ENCODE measurements at places on chromosomes 5 and 9. TPM values are rescaled to one million over a fixed set of nuclear protein-coding genes. Genes with fewer than 3 reads are reported as not detected.

- H3K4me1 ChIP-seq, result no peaks in the 10 kb centered on the region
- peaks cover 2% of the 10 kb centered on the region for H3K36me3 ChIP-seq
- no peak overlapping the region for H3K4me3 ChIP-seq
Observed at GRCh38 chr9:129868872-129869486, 33.7 kb downstream of the USP20 start.

DNA sequence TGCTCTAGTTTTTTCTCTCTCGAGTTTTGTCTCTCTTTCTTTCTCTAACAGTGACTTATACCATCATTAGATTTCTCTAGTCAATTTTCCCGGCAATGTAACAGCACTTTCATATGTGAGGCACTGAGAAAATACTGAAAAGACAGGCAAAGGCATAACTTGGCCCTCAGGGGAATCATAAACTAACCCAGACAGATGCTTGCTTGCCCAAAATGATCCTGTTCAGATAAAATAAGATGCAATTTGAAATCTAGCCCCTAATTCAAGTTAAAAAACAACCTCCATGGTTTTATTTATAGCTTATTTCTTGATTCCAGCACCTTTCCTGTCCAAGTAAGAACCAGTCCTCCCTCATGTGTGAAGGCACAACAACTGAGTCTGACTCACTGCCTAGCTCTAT, 294.6 kb downstream of the GAS1 start:
- no peak overlapping the region for H3K27ac ChIP-seq
- no peak overlapping the region for H3K4me3 ChIP-seq
- no peak for DNase-seq
- H3K27me3 ChIP-seq, result no peaks in the 10 kb centered on the region
- H3K4me1 ChIP-seq, result no peaks in the 10 kb centered on the region

NRG2 gene
- total RNA-seq, result 0.13 TPM

AMACR gene
- total RNA-seq, result 9.7 TPM

- no peaks in the 10 kb centered on the region for H3K36me3 ChIP-seq
- H3K27ac ChIP-seq, result no peak overlapping the region
- H3K4me1 ChIP-seq, result no peaks in the 10 kb centered on the region
- no peaks in the 10 kb centered on the region for H3K27me3 ChIP-seq
Observed at GRCh38 chr9:134640506-134641172, 964 bp upstream of the COL5A1 start.

SLC1A3 gene
- 18.6 TPM for total RNA-seq

DNA sequence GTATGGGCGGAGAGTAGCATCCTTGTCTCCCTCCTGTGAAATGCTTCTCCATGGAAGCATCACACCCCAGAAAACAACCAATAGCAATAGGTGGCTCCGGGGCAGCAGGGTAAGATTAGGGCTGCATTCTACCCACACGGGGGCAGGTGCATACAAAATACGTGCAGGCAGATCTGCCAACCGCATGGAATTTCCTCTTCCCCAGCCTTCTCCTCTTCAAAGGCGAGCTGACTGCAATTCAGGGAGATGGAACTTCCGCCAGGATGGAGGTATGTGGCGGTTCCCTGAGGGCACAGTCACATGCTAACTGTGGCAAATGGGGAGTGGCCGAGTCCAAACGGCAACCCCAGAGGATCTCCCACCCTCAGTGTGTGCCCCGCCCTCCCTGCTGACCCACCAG, 81.5 kb downstream of the LMNB1 start:
- no peaks in the 10 kb centered on the region for H3K4me1 ChIP-seq
- no peak overlapping the region for H3K4me3 ChIP-seq

- no peaks in the 10 kb centered on the region for H3K4me1 ChIP-seq
- peak overlapping the region; percentile 90 for H3K27ac ChIP-seq
- peaks cover 58% of the 10 kb centered on the region for H3K36me3 ChIP-seq
Observed at GRCh38 chr5:149549461-149550267, 1.6 kb downstream of the CSNK1A1 start.

- no peaks in the 10 kb centered on the region for H3K27me3 ChIP-seq
- no peak overlapping the region for H3K4me3 ChIP-seq
- no peaks in the 10 kb centered on the region for H3K4me1 ChIP-seq
- no peak for DNase-seq
- peaks cover 18% of the 10 kb centered on the region for H3K36me3 ChIP-seq
Observed at GRCh38 chr9:34027845-34028574, 20.7 kb downstream of the UBAP2 start.

GRCh38 chr5:78659114-78659513, 10.5 kb upstream of the LHFPL2 start:
- H3K27ac ChIP-seq, result no peak overlapping the region
- no peak for DNase-seq
- H3K4me3 ChIP-seq, result no peak overlapping the region
- no peaks in the 10 kb centered on the region for H3K36me3 ChIP-seq
- H3K27me3 ChIP-seq, result no peaks in the 10 kb centered on the region
